ENCODE measurements at places on chromosomes 3 and 15.

DNA sequence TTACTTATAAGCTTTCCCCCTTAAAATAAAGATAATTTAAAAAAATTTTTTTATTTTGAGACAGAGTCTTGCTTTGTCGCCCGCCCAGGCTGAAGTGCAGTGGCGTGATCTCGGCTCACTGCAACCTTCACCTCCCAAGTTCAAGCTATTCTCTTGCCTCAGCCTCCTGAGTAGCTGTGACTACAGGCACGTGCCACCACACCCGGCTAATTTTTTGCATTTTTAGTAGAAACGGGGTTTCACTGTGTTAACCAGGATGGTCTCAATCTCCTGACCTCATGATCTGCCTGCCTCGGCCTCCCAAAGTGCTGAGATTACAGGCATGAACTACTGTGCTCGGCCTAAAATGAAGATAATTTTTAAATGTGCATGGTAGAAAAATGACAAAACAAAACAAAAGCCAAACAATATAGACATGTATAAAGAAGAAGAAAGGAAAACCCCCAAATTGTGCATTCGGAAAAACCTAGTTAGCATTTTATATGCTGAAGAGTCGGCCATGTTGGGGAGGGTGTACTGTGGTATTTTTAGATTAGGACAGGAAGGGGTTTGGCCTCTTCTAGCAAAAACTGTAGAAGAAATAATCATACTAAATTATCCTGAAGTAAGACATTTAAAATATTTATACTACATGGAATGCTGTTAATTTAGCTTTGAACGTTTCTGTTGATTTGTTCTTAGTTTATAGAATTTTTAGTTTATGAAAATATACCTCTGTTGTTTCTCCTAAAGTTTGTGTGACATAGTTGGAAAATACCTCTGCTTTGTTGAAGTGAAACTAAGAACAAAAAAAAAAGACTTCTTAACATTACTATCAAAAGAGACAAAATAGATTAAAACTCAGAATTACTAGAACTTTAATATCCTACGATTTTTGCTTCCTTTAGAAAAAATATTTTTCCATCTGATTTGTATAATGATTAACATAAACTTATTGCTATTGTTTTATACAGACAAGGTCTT is 7.4 kb downstream of the APPL1 start:
- DNase-seq: no peak

DNA sequence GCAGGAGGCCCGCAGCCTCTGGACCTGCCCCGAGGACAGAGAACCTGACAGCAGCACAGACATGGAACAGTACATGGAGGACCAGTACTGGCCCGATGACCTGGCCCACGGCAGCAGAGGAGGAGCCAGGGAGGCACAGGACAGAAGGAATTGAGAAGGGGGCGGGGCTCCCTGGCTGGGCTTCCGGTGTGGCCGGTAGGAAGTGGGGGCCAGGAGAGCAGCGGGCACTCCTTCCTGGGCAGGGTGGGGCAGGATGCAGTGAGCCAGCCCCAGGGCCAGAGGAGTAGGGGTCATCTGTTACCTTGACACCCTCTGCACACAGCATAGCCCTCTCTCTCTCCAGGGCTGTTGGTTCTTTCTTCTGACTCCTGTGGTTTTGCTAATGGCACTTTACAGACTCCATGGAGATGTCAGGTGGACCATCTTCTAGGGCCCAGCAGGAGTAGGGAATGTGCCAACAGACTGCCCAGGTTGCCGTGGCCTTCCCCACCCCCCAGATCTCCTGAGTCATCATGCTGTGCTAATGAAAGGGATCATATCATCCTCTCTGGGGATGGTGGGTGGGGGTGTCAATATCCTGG is 8.6 kb upstream of the ISG20 start:
- no peak for DNase-seq

DNA sequence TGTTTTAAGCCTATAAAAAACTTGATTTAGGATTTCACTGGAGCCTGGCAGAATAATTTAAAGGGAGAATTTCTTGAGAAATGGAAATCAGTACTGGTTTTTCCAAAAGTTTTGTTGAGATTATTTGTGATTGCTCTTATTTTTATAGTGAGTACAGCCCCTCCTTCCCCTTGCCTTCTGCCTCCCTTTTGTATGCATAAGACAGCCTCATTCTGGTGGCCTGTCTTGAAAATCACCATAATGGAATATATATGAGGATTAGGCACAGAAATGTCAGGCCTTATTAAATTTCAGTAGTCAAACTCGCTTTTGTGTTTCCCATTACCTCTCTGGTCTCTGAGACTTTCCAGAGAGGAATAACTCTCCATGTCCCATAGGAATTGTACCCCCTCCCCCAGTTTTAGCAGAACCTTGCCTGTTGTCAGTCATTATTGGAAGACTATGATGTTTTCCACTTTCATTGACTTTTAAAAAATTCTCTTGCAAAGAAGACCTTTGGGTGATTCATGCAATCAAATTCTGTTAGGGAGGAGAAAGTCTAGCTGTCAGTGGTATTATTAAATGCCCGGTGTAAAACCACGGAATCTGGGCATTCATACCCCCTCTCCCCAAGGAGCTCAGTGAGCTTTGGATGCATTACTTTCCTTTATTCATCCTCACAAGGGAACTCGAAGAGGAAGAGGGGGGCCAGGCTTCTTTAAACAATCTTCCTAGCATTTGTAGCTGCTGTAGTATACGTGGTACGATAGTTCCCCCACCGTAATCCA is 171.6 kb upstream of the TSC22D2 start:
- peak; percentile 80 for DNase-seq

DNA sequence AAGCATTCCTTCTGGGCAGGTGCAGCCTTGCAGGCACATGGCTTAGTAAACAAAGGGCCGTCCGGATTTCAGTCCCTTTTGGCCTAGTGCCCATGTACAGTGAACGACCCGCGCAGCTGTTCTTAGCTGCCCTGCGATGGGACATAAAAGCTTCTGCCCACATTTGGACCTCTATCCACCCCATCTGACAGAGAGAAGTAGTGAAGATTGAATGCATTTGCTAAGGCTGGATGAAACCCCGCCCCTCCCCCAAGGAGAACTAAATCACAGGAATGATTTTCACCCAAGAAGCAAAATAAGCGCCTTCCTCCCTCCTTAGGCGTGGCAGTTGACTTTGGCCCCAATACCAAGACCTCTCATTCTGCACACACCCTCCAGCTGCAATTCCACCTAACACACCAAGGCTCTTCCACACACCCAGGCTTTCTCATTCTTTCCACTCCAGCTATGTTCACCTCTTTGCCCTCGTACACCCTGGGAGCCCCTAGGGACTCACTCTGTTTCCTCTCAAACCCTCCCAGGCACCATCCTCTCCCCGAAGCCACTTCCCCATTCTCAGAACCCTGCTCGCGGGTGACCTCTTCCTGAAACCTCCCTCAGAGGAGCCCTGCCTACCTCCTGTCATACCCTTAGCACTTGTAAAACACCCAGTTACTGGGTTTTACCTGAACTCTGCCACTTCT is 14.1 kb upstream of the HRH1 start:
- DNase-seq: no peak

- DNase-seq: no peak
Observed at GRCh38 chr15:58669108-58669507, 80.4 kb downstream of the ADAM10 start.

DNA sequence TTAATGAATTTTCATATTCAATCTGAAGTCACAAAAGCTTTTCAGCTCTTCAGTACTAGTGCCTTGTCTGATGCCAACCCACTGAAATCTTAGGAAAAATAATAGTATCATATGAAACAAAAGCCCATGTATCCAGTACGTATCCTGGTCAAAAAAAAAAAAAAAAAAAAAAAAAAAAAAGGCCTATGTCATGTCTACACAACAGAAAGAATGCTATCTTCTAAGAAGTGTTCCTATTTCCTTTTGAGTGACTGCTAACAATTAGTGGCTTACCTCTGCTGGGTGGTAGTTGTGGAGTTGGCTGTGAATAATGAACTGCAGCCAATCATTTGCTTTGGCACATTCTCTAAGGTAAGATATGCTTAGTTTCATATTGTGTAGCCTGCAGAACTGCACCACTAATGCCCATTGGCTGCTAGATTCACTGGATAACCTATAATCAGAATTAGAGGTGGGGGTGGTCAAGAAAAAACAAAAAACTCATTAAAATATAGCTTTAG is 59.6 kb downstream of the EIF3J start:
- no peak for DNase-seq

DNA sequence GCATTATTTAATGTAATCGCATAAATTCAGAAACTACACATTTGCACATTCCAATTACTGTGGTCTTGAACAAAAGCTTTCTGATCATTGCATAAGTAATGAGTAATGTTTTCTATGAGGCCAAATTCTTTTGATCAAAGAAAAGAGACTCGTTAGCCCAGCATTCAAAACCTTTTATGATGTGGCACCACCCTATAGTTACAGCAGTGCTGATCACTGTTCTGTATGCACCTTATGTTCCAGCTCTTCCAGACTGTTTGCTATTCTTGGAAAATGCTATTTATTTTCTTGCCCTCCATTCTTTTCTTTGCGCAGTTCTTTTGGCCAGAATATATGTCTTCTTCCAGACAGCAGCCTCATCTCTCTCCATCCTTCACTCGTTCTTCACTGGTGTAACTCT is 42.3 kb downstream of the MAP3K13 start:
- DNase-seq: no peak

DNA sequence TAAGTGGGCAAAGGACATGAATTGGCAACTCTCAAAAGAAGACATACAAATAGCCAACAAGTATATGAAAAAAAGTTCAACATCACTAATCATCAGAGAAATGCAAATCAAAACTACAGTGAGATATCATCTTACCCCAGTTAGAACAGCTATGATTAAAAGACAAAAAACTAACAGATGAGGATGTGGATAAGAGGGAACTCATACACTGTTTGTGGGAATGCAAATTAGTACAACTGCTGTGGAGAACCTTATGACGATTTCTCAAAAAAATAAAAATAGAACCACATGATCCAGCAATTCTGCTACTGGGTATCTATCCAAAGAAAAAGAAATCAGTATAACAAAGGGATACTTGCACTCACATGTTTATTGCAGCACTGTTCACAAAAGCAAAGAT is 28.6 kb downstream of the NEK10 start:
- DNase-seq: no peak

DNA sequence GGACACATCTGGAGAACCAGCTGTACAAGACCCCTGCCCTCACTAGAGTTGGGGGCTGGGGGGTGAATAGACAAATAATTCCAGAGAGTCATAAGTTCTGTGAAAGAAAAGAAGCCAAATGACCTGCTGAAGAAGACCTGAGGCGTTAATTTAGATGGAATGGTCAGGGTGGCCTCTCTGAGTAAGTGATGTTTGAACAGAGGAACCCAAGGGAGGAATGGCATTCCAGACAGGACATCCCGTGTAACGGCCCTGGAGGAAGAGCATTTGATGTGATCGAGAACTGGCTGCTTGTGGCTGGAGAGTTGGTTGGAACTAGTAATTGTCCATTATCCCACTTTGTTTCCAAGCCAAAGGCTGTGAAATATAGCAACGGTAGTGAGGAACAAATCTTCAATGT is 1.7 kb downstream of the NR2C2 start:
- peak; percentile 15 for DNase-seq
